Activated CD4-positive, alpha-beta T cell treated with anti-CD3 and anti-CD28 coated beads, Interleukin-2, amount 10 ng/mL, durations not matched to agents 24 days and 14 days (primary cell): ENCODE measurements at places on chromosomes 5 and 9. TPM values are rescaled to one million over a fixed set of nuclear protein-coding genes. Genes with fewer than 3 reads are reported as not detected.

The GLRA1 gene
- total RNA-seq, result not detected in 2 replicates

The SOX30 gene
- total RNA-seq, result 0.19 TPM in 1 of 2 replicates, not detected in the other

The SVEP1 gene
- total RNA-seq, result not detected in 2 replicates

- H3K4me3 ChIP-seq, result no peak overlapping the region
- no peak for DNase-seq
- no peaks in the 10 kb centered on the region for H3K36me3 ChIP-seq
- no peaks in the 10 kb centered on the region for H3K4me1 ChIP-seq
- H3K27me3 ChIP-seq, result peaks cover 4% of the 10 kb centered on the region
Measured at GRCh38 chr9:98654247-98654646, 54.5 kb downstream of the GABBR2 start.

DNA sequence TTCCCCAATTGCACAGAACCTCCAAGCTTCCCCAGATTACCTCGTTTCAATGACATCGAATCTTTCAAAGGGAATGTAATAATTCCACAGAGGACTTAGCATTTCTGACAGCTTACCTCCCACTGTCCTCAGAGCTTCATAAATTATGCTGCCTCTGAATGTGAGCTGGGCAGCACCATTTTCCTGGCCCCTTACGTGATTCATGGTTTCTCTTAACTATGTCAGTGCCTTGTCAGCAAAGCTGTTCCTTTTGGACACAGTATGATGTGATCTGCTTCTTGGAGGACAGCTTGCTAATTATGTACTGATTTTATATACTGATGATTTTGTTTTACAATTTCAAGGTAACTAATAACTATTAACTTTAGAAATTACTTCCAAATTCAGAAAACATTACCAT, 27.7 kb upstream of the SSBP2 start:
- H3K36me3 ChIP-seq, result no peaks in the 10 kb centered on the region
- no peaks in the 10 kb centered on the region for H3K27me3 ChIP-seq
- peak overlapping the region; percentile 85 for H3K4me3 ChIP-seq
- no peak for DNase-seq

DNA sequence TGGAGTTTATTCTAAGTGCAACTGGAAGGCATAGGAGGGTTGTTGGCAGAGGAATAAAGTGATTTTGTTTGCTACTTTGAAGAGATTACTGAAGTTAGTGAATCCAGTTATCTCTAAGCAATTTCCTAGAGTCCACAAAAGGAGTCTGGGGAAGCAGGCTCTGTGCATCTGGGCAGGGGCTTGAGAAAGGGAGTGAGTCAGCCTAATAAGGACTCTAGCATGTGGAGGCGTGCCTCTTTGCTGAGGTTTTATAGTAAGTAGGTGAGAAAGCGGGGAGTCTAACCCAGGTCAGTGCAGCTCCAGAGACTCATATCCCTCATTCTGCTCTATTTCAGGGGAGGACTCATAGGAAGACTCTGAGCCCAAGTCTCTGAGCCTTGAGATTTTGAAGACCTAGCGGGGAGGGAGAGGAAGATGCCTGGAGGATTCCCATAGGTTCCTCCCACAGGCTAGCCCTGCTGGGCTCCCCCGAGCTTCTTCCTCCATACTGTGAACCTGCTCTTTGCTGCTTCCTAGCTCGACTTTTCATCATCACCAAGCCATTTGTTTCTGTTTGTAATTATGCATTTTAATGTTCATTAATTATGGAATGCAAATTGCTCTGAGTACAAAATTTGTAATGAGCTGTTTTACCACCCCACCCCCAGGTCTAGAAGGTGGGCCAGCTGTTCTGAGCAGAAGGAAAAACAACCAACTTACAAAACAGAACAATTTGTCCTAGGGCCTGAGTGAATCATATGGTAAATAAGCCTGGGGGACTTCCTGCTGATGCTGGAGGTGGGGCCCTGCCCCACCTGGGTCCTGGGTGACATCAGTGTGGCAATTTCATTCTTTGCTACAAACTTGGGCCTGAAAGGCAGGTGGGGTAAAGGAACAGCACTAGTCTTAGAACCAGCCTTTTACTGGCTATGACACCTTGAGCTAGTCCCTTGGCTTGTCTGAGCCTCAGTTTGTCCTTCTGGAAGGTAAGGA, 150.2 kb downstream of the TRIM32 start:
- DNase-seq, result no peak
- no peaks in the 10 kb centered on the region for H3K36me3 ChIP-seq
- H3K4me3 ChIP-seq, result no peak overlapping the region
- H3K4me1 ChIP-seq, result no peaks in the 10 kb centered on the region

DNA sequence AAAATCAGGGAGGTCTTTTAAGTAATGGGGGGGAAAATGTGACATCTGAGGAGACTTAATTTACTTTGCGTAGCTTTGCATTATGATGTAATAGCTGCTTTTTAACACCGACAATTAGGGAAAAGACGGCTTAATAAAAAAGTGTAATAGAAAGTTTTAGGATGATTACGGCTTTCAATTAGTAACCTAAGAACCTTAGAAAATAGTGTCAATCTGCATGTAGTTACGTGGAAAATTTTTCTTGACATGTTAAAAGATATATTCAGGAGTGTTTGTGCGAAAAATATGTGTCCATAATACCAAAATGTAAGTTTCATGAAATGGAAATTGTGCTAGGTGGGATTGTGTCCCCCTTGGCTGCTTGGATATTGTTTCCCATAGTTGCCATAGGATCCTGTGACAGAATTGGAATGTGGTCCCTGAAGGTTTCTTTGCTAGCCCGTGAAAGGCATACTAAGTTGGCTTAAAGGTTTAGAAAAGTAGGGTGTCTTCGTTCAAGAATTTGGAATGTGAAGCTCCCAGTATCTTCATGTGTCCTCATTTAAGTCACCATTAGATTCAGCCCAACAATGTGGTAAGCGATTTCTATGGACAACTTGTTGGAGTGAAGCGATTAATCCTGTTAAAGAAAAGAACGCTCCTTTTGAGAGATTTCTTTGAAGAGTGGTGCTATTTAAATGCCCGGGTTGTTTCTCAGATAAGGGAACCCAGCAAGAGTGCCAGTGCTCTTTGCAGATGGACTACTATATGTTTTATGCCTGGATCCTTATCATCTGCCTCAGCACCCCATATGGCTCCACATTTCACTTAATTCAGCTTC, 2.0 kb downstream of the RGMB start:
- H3K27me3 ChIP-seq, result peaks cover 58% of the 10 kb centered on the region
- no peak overlapping the region for H3K27ac ChIP-seq
- H3K4me3 ChIP-seq, result peak overlapping the region; percentile 90
- H3K36me3 ChIP-seq, result no peaks in the 10 kb centered on the region
- no peak for DNase-seq
